ENCODE measurements at places on chromosomes 5 and 9.
A peak's percentile ranks its signal among the peaks of the same experiment; 100 is the strongest.

GRCh38 chr9:110615498-110615897 is 36.0 kb upstream of the SVEP1 start:
- no peak for DNase-seq

- DNase-seq, result no peak
These were observed 27.4 kb downstream of the ATPSCKMT start for GRCh38 chr5:10222326-10222725.

DNA sequence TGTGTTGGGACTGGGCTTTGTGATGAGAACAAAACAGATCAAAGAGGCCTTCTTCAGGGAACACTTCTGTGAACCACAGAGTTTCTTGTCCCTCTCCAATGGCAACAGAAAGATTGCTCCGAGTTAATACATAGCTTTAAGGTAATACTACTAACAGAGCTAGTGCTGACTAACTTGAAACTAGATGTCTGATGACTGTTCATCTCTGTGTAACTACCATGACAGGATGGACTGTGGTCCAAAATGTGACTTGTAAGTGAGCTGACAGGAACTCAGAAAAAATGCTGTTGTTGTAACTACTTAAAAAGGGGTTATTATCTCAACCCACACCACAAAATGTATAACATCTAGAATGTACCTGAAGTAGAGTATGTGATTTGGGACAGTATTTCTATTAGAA is 630.2 kb upstream of the DMAC1 start:
- DNase-seq, result no peak

GRCh38 chr5:33696411-33696810 is 195.4 kb downstream of the ADAMTS12 start:
- no peak for DNase-seq

- DNase-seq, result no peak
These were observed 63.4 kb downstream of the RAPGEF1 start for GRCh38 chr9:131676431-131676972.

DNA sequence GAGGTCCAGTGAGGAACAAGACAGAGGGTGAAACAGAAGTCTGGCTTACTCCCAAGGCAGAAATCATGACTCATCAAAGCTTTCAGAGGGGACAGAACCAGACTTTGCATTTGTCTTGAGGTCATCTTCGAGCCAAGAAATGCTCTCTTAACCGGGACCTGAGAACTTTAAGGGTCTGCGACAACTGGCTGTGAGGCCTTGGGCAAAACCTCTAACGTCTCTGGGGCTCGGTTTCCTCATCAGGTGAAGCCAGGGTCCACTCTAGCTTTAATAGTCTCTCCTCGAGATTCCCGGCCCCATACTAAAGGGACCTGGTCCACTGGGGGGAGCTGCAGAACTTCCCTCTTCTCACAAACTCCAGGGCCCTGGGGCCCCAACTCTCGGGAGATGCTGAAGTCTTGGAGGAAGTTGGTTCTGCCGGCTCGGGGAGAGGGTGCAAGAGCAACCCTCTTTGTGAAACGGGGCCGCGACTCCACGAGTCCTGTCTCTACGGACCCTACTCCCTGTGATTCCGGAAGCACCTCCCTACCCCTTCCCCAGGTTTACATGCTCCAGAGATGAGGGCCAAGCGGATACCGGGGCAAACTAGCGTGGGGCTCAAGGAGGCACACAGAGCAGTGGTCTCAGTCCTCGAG is 2.6 kb downstream of the GLIS3 start:
- peak; percentile 28 for DNase-seq

- DNase-seq, result no peak
These were observed 10.0 kb upstream of the HDHD3 start for GRCh38 chr9:113386571-113387393.
